ENCODE measurements at places on chromosomes 12 and 14.
A peak's percentile ranks its signal among the peaks of the same experiment; 100 is the strongest.

DNA sequence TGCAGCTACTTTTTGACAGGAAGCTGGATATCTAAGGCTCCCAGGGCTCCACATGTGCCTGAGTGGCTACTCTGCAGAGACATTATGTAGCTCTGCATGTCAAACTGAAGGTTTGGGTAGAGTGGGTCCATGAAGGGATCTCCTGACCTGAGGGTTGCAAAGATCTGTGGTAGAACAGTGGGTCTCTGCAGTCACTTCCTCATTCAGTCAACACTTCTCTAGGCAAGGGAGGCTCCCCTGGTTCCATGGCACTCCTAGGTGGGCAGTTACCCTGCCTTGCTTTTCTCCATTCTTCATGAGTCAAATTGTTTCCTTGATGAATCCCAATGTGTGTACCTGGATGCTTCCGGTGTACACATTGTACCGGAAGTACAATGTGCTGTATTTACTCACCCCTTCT is 57.4 kb downstream of the CMAS start:
- no peak for DNase-seq

- no peak for DNase-seq
These were observed at the start of gene CLEC2D for GRCh38 chr12:9669534-9669933. Gene CLEC2D, plus strand, starts transcription at chr12:9669713. Its CDS starts 22 bp downstream, at chr12:9669735.

DNA sequence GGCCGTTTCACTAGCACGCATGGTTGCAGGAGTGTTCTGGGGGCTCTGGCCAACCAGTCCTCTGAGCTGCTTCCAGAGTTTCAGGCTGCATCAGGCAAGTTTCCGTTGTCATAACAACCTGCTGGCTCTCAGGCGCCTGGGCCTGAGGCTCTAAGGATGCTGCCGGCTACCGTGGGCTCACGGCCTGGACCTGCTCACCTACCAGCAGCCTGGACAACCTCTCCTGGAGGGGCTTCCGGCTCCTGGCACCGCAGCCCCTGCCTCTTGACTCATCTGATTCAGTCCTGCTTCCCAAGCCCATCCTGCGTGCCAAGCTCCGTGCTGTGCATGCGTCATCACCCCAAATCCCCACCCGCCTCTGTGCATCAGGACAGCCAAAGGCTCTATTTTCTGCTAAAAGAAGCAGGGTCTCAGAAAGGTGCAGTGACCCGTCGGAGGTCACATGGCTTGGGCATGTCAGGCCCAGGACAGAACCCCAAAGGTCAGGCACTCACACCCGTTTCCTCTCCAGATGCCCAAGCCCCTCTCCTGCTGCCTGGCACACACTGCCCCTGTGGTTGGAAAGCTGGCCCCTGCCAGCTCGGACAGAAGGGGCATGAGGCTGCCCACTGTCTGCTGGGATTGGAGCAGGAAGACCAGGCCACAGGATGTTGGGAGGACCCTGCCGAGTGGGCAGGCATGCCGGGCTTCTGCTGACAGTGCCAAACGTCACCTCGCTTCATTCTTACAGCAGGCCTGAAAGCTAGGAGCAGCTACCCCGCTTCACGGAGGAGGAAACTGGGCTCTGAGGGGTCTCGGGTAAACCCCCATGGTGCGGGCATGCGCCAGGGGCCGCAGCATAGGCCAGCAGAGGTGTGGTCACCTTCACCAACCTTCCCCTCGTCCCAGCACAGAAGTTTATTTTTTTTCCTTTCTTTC is 5.7 kb downstream of the BEGAIN start:
- DNase-seq = no peak

- DNase-seq = peak; percentile 24
These were observed 70.1 kb downstream of the PHETA1 start for GRCh38 chr12:111298582-111299436.

DNA sequence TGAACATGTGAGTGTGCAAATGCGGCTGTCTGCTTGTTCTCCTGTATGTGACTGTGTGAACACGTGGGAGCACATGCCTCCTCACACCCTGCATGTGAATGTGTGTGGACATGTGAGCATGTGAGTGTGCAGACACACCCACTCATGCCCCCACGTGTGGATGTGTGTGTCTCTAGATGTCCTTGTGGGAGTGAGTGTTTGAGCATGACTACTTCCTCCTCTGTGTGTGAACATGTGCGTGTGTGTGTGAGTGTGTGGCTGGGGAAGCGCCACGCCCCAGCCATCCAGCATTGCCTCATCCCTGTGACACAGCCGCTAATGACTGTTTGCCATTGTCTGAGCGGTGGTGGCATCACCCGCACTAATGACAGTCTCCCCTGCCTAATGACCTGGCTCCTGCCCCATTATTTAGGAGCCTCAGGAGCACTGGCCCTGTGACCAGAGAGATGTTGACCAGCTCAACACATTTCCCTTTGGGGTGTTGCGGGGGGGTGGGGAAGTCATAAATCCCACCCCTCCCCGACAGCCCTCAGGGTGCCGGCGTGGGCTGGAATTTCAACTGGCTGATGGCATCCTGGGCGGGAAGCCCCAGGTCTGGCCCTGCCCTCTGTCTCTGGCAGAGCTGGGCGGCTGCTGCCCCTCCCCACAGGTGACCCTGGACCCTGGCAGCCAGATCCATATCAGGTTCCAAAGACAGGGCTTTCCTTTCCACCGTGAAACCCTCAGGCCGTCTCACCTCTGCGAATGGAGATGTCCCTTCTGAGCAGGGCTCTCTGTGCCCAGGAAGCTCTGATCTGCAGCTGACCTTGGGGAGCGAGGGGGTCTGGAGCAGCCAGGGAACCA is 11.5 kb upstream of the KRT80 start:
- DNase-seq = no peak

DNA sequence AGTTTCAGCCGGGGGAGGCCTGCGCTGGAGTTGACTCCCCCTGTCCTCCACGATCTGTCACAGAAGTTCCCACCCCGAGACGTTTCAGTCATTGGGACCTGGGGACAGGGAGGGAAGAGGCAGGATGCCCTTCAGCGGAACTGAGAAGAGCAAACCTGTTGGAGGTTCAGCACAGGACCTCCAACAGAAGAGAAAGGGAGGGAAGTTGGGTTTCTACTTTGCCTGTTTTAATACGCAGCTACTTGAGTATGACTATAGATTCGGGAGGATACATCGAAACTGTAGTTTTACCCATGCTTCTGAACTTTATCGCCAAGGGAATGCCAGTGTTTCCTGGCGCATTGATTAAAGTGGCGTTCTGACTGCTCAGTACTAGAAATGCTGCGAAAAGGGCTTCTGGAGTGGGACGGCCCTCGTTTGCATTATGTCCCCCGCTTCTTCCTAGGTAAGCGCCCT is 2.3 kb upstream of the DUSP6 start:
- DNase-seq = no peak
